ENCODE measurements at places on chromosomes 12 and 14. TPM values are rescaled to one million over a fixed set of nuclear protein-coding genes. Genes with fewer than 3 reads are reported as not detected.

GRCh38 chr14:64771161-64771560 is 66.9 kb downstream of the PLEKHG3 start:
- no peak for DNase-seq

The KRT73 gene
- total RNA-seq: not detected

DNA sequence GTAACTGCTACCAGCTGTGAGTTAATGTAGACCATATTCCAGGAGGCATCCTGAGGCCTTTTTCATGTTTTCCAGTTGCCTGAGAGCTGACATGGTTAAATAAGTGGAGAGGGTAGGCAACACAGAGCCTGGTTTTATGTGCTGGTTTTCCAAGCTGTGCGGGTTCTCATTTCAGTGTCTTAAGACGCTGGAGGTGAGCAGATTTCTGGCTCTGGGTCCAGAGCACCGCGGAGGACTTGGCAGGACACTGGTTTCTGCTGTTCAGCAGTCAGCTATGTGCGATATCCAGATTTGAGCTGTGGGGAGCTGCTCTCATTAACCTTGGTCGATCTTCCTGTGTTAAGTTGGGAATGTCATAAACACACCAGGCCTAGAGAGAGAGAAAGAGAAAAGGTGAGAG is 680.8 kb downstream of the BCL11B start:
- no peak for DNase-seq

DNA sequence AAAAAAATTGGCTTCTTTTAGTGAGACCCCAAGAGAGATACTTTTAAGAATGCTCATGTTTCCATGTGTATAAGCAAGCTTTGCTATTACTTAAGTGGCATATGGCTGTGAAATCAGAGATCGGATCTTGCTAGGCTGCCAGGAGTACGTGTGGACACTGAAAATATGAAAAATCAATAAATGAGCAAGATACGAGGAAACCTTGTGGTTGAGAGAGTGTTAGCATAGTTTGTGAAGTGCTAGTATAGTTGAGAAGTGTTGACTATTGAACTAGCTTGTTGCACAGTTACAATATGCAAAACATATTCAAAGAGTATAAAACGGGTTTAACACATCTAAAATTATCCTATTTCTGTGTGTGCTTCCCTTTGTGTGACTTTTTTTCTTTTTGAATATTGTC is 230.9 kb upstream of the NOVA1 start:
- DNase-seq: no peak

DNA sequence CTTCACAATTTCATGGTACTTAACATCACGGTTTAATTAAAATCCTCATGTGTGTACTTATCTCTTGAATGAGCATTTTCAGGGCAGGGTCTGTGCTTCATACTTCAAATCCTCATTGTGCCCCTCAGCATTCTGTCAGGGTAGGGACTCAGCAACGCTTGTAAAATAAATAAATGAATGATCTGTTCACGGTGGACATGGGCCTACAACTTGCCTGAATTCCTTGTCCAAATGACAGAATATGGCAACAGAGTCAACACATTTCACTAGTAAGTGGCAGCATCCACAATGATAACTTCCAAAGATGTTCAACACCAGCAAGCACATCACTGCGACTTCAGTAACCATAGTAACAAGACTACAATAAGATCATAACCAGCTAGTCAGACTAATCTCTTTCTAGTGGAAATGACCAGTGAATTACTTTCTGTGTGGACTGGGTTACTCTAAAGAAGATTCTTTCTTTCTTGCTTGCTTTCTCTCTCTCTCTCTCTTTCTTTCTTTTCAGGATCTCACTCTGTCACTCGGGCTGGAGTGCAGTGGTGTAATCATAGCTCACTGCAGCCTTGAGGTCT is 14.5 kb upstream of the GNPTAB start:
- DNase-seq: no peak

DNA sequence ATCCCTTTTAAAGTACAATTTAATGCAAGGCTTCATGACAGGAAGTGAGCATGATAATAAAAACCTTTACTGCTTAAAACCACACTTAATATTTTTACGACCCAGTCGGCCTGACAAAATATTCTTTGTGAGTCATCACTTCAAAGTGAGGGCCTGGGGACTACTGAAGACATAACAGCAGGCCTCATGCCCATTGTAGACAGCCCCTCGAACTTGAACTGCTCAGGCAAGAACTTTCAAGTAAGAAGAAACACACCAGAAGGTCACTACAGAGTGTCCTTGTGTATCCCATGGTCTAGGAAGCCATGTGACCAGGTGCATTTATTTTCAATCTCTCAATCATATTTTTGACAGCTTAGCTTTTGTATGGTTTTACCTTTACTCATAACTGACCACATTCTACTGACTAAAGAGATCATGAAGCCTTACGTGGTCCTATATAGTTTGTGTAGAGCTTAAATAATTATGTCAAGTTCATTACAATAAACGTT is 61.4 kb upstream of the MANSC4 start:
- DNase-seq: no peak

DNA sequence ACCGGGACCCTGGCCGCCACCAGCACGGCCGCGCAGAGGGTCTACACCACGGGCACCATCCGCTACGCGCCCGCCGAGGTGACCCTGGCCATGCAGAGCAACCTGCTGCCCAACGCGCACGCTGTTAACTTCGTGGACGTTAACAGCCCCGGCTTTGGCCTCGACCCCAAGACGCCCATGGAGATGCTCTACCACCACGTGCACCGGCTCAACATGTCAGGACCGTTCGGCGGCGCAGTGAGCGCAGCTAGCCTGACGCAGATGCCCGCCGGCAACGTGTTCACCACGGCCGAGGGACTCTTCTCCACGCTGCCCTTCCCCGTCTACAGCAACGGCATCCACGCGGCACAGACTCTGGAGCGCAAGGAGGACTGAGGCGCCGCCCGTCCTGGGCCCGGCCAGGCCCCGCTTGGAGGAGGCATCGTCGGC is 150.1 kb downstream of the EGLN3 start:
- no peak for DNase-seq

GRCh38 chr12:130483616-130484180 is 146.0 kb downstream of the PIWIL1 start:
- DNase-seq: no peak

DNA sequence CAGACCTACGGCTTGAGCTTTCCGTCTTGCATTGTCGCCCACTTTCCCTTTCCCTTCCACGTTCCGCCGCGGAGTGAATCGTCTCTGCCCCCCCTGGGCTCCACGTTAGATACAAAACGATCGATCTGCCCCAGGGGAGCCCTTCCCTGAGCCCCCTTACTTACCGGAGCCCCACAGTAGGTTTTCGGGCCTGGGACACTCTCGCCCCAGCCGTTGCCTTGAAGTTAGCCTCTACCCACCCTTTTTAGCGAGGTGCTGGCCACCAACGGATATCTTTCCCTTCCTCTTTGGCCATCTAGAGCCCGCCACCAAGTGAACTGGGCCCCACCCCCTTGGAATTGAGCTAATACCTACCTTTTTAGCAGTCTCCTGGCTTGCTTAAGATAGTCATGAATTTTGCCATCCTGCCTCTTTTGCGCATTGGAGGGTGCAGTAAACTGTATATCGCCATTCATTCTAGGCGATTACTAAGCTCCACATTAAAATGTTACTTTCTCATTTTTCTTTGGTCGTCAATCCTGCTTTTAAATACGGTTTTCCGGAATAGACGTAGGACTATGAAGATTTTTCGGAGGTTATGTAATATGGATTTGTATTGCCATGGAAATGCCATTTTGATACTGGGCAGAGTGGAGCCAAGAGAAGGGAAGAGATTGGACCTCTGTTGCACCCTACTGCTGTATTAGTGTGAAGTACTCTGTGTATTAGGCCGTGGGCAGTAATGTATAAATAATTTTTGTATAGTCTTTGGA is 764 bp downstream of the RBM25 start:
- no peak for DNase-seq

GRCh38 chr12:106022568-106023012 is 116.2 kb downstream of the NUAK1 start:
- DNase-seq: no peak

The B4GALNT3 gene
- 3.1 TPM for total RNA-seq

GRCh38 chr14:92207012-92207927 is 85.5 kb downstream of the CPSF2 start:
- no peak for DNase-seq

DNA sequence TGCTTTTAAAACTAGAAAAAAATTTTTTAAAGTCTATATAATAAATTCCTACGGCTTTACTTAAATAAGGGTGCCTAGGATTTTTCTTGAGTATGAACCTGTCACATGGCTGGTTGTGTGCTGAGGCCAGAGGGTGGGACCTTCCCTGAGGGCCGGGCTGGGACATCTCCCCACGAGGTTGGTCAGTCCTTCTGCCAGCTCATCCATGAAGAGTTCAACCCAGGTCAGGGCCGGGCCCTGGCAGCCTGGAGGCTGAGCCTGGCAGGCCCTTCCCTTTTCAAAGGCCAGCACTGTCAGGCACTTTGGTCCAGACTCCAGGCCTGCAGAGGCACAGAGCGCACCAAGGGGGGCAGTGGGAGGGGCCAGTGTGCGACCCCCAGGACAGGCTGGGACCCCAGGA is 31.7 kb downstream of the TNFAIP2 start:
- no peak for DNase-seq

DNA sequence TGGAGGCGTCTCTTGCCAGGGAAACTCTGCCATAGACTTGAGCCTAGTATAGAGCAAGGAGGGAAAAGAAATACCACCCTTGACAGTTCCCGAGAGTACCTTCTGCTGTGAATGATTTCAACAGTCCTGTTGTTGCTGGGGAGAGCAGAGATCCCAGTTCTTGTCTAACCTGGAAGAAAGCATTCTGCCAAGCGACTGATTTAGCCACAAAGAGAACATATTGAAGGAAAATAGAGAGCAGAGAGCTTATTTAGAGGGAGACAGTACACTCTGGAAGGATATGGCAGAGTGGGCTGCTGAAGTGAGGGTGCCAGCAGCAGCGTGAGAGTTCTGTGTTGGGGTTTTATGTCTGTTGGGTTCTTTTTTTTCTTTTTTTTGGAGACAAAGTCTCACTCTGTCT is 966.9 kb upstream of the TMEM132C start:
- no peak for DNase-seq

- DNase-seq: no peak
Measured at GRCh38 chr14:90522571-90523191, 125.9 kb downstream of the CALM1 start.

DNA sequence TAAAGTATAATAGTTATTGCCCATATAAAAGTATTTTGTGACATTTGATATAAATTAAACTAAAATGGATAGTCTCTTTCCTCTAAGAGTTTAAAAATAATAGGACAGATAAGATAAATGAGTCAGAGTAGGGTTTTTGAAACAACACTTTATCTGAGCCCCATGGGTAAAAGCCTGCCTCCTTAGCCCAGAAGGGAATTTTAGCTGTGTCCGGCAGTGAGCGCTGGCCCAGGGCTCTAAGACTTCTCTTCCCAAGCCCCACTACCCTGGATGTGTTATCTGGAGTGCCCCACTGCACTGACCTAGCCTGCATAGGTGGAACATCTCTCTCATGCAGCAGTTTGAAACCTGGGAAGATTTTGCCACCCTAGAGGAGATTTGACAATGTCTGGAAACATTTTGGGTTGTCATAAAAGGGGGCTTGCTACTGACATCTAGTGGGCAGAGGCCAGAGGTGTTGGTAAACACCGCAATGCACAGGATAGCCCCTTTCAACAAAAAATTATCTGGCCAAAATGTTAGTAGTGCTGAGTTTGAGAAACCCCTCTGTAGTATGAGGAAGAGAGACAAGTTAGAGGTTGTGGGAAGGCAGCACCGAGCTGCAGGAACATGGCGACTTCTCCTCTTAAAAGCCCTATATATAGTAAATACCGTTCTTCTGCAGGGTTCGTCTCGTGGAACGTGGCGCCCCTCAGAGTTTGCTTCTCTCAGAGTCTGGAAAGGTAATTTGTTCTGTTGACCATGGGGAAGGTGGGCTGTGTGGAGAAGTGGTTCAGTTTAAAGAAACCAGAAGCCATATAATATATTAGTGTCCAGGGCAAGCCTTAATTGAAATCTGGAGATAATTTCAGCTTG is 29.3 kb upstream of the ATF1 start:
- no peak for DNase-seq

DNA sequence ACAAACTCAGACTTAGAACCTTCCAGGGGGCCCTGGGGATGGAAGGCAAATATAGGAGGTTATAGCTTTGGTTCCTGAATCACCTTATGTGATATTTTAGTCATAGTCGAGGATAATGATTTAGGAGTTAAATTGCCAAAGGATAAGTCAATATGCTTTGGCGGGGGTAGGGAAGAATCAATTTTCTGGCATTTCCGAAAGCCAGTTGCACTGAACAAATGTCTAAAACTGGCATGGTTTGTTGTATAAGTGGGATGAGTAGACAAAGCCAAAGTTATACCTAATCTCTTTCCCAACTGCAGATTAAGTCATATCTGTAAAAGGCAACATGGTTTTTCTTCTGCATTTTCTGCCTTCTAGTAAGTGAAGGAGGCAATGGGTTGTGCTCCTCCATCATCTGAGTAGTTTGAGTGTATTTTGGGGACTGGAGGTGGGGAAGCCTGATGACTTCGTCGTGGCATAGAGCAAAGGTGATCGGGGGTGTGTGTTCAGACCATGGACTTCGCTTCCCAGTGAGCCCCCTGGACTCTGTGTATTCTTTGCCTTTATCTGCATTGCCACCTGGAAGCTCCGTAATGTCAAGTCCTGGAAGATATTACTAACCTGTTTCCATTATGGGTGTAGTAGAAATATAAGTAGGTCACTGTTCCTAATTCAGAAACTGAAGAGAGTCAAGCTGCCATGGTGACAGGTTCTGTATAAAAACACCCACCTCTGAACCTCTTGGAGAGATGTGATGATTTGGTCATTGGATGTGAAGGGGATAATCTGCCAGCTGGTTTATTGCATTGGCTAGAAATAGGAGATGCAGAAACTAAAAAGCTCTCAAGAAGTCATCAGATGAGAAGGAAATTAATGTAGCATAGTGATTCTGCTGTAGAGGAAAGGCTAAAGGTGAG is 24.5 kb downstream of the PPFIBP1 start:
- no peak for DNase-seq

- DNase-seq: peak; percentile 45
Measured at GRCh38 chr14:92437729-92438285, 75.8 kb upstream of the RIN3 start.

- no peak for DNase-seq
Measured at GRCh38 chr12:121131941-121132341, 735 bp upstream of the P2RX7 start.

All from GM12878 (cell line).